ENCODE measurements at places on chromosomes 4 and X.
A peak's percentile ranks its signal among the peaks of the same experiment; 100 is the strongest.

DNA sequence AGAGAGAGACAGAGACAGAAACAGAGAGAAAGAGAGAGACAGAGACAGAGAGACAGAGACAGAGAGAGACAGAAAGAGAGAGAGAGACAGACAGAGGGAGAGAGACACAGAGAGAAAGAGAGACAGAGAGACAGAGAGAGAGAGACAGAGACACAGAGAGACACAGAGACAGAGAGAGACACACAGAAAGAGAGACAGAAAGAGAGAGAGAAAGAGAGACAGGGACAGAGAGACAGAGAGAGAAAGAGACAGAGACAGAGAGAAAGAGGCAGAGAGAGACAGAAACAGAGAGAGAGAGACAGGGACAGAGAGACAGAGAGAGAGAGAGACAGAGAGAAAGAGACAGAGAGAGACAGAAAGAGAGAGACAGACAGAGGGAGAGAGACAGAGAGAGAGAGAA is 52.9 kb downstream of the CRLF2 start:
- no peak for DNase-seq

- DNase-seq, result peak; percentile 5
These were observed 579.6 kb upstream of the IGFBP7 start for GRCh38 chr4:57689693-57690205.

DNA sequence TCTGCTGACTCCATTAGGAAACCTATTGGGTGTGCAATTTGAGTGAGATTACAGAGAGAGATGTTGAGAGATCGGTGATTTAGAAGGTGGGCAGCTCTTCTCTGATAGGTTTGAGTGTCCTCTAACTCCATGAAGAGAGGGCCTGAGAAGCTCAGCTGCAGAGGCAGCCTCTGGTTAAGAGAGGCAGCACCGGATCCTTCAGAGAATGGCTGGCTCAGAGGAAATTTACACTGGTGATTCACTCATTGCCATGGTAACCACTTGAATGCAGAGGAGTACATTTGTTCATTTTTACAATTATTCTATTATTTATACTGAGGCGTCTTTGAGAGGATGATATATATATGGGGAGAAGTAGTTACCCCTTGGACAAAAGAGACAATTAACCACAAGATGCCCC is 171.7 kb downstream of the PDGFRA start:
- DNase-seq, result peak; percentile 52

- no peak for DNase-seq
These were observed 350.1 kb downstream of the GRXCR1 start for GRCh38 chr4:43242606-43243005.

DNA sequence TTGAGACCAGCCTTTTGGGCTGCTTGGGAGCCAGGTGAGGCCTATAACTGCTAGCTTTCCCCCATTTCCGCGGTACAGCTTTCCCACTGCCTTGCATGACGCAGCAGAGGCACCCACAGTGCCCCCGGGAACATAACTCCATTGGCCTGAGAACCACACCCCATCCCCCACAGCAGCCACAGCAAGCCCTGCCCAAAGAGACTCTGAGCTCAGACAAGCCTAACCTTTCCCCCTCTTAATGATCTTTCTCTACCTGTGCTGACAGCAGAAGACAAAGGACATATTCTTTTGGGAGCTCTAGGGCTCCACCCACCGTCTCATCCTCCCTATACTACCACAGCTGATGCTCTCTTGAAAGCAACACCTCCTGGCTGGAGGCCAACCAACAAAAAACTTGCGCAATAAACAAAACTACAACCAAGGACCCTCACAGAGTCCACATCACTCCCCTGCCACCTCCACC is 114.8 kb downstream of the FANCB start:
- DNase-seq, result no peak

DNA sequence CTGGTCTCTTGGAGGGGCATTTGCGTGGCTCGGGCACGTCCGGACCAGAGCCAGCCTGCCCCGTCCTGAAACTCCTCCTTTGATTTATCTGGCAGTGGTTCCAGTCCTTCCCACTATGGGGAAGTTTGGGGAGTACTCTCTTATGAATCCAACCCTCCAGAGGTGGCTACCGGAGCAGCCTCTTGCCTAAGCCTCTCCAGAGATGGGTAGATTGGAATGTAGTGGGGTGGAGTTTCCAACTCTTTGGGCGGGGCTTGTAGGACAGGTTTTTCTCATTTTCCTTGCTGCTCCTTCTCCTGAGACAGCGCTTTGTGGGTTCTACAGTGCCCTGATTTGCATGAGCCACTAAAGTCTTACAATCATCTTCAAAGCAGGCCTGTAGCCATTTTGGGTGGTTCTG is 60.1 kb upstream of the XAGE1B start:
- no peak for DNase-seq

- DNase-seq, result no peak
These were observed 297.6 kb downstream of the INPP4B start for GRCh38 chr4:142548491-142548890.

DNA sequence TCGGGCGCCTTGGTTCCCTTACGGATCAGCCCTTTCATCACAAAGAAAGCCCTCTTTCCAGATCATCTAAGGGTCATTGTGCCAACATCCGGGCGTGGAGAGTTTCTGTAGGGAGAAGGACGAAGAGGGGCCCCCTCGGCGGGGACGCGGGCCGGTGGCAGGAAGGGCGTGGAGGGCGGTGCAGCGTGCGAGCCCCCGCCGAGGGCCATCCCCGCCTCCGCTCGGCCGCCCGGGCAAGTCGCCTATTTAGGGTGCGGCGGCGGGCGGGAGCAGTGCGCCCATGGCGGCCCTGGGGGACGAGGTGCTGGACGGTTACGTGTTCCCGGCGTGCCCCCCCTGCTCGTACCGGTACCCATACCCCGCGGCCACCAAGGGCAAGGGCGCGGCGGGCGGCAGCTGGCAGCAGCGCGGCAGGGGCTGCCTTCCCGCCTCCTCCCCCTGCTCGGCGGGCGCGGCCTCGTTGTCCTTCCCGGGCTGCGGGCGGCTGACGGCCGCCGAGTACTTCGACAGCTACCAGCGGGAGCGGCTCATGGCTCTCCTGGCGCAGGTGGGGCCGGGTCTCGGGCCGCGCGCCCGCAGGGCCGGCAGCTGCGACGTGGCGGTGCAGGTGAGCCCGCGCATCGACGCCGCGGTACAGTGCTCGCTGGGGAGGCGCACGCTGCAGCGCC is at the start of gene ZAR1:
Gene ZAR1 (plus strand): TSS at position 241 of the 668 bp plus-strand sequence. CDS start 40 bp downstream, at position 281.
- DNase-seq, result no peak
